ENCODE measurements at places on chromosomes 11 and 22.

- no peak for DNase-seq
These were observed 3.5 kb downstream of the RHOD start for GRCh38 chr11:67060111-67060522.

GRCh38 chr11:21465203-21465602 lies 727.7 kb upstream of the ANO5 start:
- DNase-seq: no peak

- no peak for DNase-seq
These were observed 9.0 kb upstream of the SPINDOC start for GRCh38 chr11:63804259-63804658.

DNA sequence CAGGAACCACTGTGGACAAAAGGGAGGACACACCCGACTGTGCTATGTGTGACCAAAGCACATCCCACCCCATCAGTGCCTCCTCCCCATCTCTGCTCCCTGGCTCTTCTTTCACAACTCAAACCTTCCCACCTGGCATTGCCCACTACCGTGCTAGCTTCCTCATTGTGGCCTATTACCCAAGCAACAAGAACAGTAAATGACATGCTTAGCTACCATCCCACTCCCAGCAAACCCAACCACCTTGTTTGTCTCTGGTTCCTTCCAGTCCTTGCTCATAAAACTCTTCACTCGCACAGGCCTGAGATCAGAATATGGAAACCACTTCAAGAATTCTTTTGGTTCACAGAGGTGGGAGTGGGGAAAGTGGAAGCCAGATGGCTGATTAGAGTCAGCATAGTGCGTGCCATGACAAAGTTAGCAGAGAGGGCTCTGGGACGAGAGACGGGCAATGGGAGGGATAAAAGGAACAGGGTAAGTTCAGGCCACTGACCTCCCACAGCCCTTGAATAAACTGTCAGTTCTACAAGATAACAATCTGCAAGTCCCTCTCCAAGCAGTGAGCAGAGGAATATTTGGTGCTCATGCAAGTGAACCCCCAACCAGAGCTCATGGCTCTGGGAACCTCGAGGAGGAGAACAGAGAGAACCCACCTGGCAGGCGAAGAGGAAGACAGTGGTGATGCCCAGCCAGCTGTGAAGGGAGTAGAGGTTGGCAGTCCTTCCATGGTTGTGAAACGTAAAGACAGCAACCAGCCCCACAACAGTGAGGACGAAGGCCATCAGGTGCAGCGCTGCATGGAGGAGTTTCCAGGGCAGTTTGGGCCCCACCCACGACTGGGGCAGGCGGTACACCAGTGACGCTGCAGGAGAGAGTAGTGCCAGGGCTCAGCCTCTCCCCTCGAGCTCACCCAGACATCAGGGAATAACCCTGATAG lies 8.3 kb downstream of the CYB561A3 start:
- DNase-seq: no peak

- DNase-seq: no peak
These were observed 33.2 kb upstream of the FAR1 start for GRCh38 chr11:13635290-13635689.

DNA sequence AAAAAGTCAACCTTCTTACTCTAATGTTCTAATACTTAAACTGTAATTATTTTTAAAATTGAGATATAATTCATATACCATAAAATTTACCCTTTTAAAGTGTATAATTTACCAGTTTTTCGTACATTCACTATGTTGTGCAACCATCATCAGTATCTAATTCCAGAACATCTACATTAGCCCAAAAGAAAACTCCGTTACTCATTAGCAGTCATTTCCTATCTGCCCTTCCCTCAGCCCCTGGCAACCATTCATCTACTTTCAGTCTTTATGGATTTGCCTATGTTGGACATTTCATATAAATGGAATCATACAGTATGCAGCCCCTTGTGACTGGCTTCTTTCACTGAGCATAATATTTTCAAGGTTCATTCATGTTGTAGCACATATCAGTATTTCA lies 22.2 kb downstream of the SGSM3 start:
- DNase-seq: no peak

GRCh38 chr11:119006656-119007055 lies 8.7 kb downstream of the CENATAC start:
- peak; percentile 12 for DNase-seq

DNA sequence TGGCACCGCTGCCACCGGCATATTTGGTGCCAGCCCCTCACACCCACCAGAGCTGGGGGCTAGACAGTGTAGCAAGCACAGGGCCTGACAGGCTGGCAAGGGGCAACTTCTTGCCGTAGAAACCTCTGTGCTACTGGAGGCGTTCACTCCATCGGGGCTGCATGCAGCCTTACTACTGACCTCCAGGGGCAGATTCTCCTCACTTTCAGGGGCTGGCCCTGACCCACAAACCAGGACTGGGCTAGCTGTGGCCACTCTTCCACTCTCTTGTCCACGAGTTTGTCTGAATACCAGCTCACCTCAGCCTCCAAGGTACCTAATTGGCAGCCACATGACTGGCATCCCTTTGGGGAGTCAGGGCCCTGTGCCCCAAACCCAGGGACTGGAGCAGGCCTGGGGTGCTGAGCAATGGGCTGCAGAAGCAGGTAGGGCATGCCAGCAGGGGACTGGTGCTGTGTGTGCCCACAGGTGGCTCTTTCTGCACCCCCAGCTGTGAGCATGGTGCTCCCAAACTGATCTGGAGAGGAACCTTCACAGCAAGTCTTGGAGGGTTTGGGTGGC lies 2.1 kb upstream of the LMO1 start:
- peak; percentile 34 for DNase-seq

- DNase-seq: no peak
These were observed 290.3 kb upstream of the API5 start for GRCh38 chr11:43021466-43021865.

GRCh38 chr11:81907996-81908395 lies 825.7 kb downstream of the FAM181B start:
- no peak for DNase-seq

DNA sequence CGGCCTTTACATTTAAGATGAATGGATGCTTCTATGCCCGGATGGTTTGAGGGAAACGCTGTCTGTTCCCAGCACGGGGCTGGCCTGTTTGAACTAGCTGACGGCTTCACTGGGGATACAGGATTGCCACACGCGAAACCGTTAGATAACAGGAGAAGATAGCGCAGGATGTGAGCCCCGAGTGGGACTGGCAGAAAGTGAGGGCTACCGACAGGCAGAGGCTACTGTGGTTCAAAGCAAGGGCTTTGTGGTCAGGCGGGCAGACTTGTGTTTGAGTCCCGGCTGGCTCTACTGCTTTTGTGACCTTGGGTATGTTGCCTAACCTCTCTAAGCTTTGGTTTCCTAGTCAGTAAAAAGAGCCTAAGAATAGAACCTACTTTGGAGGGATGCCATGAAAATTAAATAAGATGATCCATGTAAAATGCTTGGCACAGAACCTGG lies 2.8 kb upstream of the OAF start:
- DNase-seq: no peak

DNA sequence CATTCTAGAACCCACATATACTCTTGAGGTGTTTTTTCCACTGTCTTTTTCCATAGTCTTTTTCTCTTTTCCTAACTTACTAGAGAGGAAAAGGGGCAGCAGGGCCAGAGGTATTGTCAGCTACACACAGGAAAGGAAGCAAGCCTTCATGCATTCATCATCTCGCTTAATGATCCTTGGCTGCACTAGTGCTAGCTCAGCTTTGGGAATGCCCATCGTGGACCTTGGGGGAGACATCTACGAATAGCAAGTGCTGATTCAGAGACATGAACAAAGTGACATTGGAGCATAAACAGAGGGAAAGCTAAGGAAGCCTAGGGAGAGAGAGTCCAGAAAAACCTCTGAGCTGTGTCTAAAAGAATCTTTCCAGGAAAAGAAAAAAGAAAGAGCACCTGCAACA lies 466.3 kb upstream of the ARHGAP42 start:
- no peak for DNase-seq

DNA sequence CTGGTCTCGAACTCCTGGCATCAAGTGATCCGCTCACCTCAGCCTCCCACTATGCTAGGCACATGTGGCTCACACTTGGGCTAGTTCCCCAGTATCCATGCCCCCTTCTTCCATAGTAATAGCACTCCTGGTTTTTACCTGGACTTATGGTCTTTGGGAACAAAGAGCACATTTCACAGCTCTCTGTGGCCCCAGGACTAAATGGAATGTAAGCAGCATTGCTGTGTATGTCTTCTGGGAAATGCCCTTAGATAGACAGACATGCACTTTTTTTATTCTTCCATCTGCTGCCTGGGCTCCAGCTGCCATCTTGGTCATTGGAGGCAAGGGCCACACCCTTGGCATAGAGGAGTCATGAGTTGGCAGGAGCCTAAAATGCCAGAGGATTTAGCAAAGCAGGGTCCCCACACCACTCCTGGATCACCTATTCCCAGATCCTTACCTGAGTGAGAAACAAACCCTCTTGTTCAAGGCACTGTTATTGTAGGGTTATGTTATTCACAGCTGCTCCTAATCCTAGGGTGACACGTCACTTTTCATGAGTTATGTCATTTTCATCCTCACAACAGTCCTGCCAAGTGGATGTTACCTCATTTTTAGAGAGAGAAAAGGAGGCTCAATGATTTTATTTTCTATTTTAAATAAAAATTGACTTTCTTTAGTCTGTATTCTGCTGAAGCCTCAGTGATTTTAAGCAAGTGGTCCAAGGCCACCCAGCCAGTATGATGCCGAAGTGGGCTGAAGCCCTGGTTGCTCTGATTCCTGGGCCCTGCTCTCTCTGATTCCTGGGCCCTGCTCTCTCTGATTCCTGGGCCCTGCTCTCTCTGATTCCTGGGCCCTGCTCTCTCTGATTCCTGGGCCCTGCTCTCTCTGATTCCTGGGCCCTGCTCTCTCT lies 15.7 kb upstream of the GDPD5 start:
- no peak for DNase-seq

- no peak for DNase-seq
These were observed 38.8 kb downstream of the RASSF10 start for GRCh38 chr11:13047884-13048283.

- DNase-seq: no peak
These were observed 2.1 kb downstream of the HBD start for GRCh38 chr11:5232176-5232575.

- peak; percentile 86 for DNase-seq
These were observed 35.9 kb upstream of the LYVE1 start for GRCh38 chr11:10604340-10604748.

DNA sequence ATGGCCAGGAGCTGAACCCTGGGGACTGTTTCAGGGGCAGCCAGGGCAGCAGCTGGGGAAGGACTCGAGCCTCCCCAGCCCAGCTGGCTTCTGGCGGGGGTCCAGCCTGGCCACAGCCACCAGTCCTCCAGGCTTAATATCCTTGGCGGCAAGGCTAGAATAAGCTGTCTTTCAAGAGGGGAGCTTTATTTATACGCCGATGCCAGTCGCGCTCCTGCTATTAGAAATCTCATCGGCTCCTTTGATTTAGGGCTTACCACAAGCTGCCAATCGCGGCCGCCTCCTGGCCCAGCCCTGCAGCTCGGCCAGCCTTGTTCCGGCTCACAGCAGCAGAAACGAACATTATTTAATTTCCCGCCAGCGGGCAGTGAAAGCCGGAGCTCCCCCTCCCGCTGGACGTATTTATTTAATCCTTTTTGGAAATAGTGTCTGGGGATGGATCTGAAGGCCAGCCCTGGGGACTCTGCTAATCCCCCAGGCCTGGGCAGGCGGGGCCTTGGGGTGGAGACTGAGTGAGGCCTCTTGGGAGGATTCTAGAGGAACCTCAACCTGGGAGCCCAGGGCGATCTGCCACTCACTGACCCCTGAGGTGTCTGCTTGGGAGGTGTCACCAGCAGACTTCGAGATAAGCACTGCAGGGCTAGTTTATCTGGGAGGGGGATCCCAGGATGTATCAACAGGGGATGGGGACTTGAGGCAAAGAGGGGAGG lies 363.1 kb downstream of the MN1 start:
- peak; percentile 76 for DNase-seq

GRCh38 chr11:134047586-134047999 lies 21.3 kb upstream of the JAM3 start:
- peak; percentile 95 for DNase-seq
